ENCODE measurements at places on chromosomes 6 and 20. TPM values are rescaled to one million over a fixed set of nuclear protein-coding genes. Genes with fewer than 3 reads are reported as not detected.

Gene ABHD16B
- total RNA-seq: not detected

Gene TMEM170B
- 56.0 TPM for total RNA-seq

Gene FAXC
- total RNA-seq: 54.1 TPM

Gene NFATC2
- total RNA-seq: 0.63 TPM

Gene ATP5F1E
- total RNA-seq: 35.4 TPM

Gene C20orf144
- 0.31 TPM for total RNA-seq

Gene DEFB118
- not detected for total RNA-seq

Gene PAK5
- 67.0 TPM for total RNA-seq

Gene SLC22A3
- total RNA-seq: 1.3 TPM

Gene DZANK1
- 6.6 TPM for total RNA-seq

Gene PCK1
- not detected for total RNA-seq

Data from parietal lobe (tissue), 2 donors.